ENCODE measurements at places on chromosomes 11 and 22. TPM values are rescaled to one million over a fixed set of nuclear protein-coding genes. Genes with fewer than 3 reads are reported as not detected.

OR2D2 gene
- total RNA-seq, result not detected

SLC22A12 gene
- total RNA-seq, result not detected

DNA sequence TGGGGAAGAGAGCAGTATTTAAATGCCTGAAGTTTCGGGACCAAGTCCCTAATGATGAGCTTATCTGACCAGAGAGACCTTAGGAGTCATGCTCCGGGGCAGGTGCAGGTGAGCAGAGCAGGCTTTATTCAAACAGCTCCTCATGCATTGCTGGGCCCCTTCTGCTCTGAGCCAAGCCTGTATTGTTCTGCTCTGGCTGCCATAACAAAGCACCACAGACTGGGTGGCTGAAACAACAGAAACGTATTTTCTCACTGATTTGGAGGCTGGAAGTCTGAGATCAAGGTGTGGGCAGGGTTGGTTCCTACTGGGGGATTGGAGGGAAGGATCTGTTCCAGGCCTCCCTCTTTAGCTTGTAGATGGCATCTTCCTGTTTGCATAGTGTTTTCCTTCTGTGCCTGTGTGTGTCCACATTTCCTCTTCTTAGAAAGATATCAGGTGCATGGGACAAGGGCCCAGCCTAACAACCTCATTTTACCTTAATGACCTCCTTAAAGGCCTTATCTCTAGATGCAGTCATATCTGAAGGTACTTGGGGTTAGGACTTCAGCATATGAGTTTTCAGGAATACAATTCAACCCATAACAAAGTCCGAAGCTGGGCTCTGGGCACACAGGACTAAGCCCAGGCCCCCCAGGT, 97.1 kb upstream of the PARVA start:
- H3K36me3 ChIP-seq, result no peaks in the 10 kb centered on the region
- DNase-seq, result no peak
- no peak overlapping the region for H3K4me3 ChIP-seq
- no peaks in the 10 kb centered on the region for H3K27me3 ChIP-seq
- H3K4me1 ChIP-seq, result no peaks in the 10 kb centered on the region

GRCh38 chr11:78417888-78418583, 416 bp upstream of the GAB2 start:
- H3K4me1 ChIP-seq, result peaks cover 42% of the 10 kb centered on the region
- H3K27me3 ChIP-seq, result no peaks in the 10 kb centered on the region
- H3K4me3 ChIP-seq, result peak overlapping the region; percentile 88
- DNase-seq, result peak; percentile 64
- H3K27ac ChIP-seq, result peak overlapping the region; percentile 97
- H3K36me3 ChIP-seq, result no peaks in the 10 kb centered on the region

DNA sequence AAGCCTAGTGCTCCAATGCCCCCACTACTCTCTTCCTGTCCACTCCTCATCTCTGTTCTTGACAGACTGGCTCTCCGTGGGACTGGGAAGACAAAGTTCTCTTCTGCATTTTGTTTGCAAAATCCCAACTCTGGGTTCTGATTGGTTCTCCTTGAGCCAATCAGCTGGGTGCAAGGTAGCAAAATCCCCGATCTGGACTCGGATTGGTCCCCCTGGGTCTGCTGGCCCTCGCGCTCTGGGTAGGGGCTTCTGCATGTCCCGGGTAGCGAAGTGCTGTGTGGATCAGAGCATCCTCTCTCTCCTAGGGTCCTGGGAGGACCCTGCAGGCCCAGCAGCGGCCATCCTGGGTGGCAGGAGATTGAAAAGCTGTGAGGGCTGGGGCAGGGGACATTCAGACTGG, 22.3 kb upstream of the A4GALT start:
- H3K4me1 ChIP-seq, result peaks cover 33% of the 10 kb centered on the region
- no peak overlapping the region for H3K4me3 ChIP-seq
- peak overlapping the region; percentile 74 for H3K27ac ChIP-seq
- DNase-seq, result no peak

- H3K4me1 ChIP-seq, result no peaks in the 10 kb centered on the region
- no peak overlapping the region for H3K4me3 ChIP-seq
- DNase-seq, result peak; percentile 57
- H3K27me3 ChIP-seq, result no peaks in the 10 kb centered on the region
- peaks cover 56% of the 10 kb centered on the region for H3K36me3 ChIP-seq
- no peak overlapping the region for H3K27ac ChIP-seq
Measured at GRCh38 chr11:3824714-3825472, 15.9 kb downstream of the RHOG start.

GRCh38 chr11:118631142-118631909, 23.9 kb downstream of the PHLDB1 start:
- no peak overlapping the region for H3K4me3 ChIP-seq
- H3K27me3 ChIP-seq, result no peaks in the 10 kb centered on the region
- H3K27ac ChIP-seq, result peak overlapping the region; percentile 71
- H3K36me3 ChIP-seq, result peaks cover 92% of the 10 kb centered on the region
- H3K4me1 ChIP-seq, result peaks cover 44% of the 10 kb centered on the region

DNA sequence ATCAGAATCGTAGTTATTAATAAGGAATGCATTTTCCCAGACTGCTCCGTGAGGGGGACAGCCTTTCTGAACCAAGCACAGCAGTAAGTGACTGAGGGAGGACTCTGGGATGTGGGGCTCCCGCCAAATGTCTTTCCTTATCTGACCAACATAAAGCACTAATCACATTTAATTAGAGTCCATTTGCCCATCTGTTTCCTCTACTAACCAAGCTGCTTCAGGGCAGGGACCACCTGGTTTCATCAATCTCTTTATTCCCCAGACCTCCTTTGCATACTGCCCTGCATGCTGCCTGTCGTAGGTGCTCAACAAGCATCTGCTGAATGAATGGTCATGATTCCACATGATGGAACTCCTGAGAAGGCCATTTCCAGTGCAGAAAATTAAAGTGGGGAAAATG, 29.4 kb downstream of the SMCO4 start:
- DNase-seq, result no peak
- H3K36me3 ChIP-seq, result no peaks in the 10 kb centered on the region
- H3K4me1 ChIP-seq, result no peaks in the 10 kb centered on the region

GRCh38 chr11:11380883-11381282, 27.8 kb upstream of the CSNK2A3 start:
- no peak for DNase-seq
- H3K4me3 ChIP-seq, result no peak overlapping the region
- no peaks in the 10 kb centered on the region for H3K4me1 ChIP-seq

GRCh38 chr11:73520353-73521061, 77.4 kb downstream of the FAM168A start:
- DNase-seq, result no peak
- H3K4me3 ChIP-seq, result no peak overlapping the region
- H3K4me1 ChIP-seq, result peaks cover 3% of the 10 kb centered on the region
- H3K27me3 ChIP-seq, result no peaks in the 10 kb centered on the region
- no peak overlapping the region for H3K27ac ChIP-seq

GRCh38 chr22:43955883-43956782, 891 bp downstream of the SAMM50 start:
- DNase-seq, result no peak
- peak overlapping the region; percentile 79 for H3K27ac ChIP-seq
- H3K36me3 ChIP-seq, result no peaks in the 10 kb centered on the region
- H3K4me1 ChIP-seq, result no peaks in the 10 kb centered on the region
- no peaks in the 10 kb centered on the region for H3K27me3 ChIP-seq

DNA sequence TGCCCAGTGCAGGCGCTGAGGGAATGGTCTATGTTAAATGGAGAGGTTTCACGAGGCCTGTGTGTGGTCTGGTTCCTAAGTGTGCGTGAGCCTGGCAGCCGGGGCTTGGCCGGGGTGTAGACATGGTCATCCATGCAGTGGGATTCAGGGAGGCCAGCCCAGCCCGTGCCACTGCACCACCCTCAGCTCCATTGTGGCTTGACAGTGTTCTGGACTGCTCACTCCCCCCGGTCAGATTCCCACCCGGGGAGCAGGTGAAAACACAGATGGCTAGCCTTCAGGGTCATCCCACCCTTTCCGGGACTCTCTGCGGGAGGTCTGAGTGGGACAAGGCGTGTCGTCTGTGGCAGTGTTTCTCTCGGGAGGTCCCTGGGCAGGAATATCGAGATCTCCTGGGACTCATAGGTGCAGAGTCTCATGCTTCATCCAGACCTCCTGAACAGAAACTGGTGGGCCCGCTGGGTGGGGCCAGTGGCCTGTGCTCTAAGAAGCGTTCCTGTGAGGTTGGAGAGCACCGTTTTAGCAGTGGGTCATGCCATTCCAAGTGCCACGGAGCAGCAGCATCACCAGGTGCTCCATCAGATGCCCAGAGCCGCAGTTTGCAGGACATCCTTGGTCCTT, 52.3 kb downstream of the ST14 start:
- H3K36me3 ChIP-seq, result no peaks in the 10 kb centered on the region
- no peak overlapping the region for H3K4me3 ChIP-seq
- H3K27ac ChIP-seq, result no peak overlapping the region
- no peaks in the 10 kb centered on the region for H3K27me3 ChIP-seq
- DNase-seq, result no peak

All from tibial nerve (tissue), 4 donors.